ENCODE measurements at places on chromosomes 3 and 15.
A peak's percentile ranks its signal among the peaks of the same experiment; 100 is the strongest.

- no peak for DNase-seq
Measured at GRCh38 chr3:30604558-30604957, 1.8 kb upstream of the TGFBR2 start.

DNA sequence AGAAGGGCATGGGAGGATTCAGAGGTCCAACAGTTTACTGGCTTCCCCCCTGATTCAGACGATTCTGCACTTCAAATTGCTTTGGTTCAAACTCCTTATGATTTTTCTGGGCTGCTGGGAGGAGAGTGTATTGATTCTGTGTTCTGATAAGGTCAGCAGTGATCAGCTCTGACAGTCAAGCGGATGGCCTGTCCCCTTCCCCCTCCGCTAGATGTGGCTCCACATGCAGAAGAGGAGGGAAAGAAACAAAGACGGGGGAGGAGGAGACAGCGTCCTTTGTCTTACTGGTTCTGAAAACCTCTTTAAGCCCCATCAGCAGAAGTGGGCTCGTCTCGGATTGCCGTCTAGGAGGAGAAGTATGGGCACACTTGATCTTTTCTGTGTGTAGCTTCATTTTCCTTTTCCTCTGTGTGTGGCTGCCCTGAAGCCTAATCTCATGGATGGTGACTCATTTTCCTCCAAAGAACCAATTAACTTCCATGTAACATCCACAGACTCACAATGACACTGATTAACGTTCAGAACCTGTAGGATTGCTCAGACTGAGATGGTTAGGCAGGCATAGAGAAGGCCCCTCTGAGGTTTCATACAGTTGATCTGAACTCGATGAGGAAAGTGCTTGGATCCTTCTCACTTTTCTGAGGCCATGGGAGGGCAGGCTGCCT lies 162.4 kb upstream of the PPP2R3A start:
- no peak for DNase-seq

GRCh38 chr15:79769933-79770759 lies 126.7 kb downstream of the MTHFS start:
- DNase-seq: no peak

DNA sequence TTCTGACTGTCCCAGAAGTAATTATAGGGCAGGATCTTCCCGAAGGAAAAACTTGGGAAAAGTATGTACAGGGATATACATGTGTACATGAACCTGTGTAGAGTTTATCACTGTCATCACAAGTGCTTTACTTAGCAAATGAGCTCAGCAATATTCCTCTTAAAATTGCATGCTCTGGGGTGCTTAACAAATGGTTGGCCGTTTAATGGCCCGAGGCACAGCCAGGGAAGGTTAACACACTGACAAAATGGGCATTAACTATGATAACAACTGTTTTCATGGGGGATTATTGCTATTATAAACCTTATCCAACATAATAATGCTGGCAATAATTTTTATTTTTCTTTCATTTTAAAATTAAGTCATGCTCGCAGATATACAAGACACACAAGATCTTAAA lies 459.3 kb downstream of the TUSC7 start:
- DNase-seq: no peak

- no peak for DNase-seq
Measured at GRCh38 chr3:37809846-37810447, 51.7 kb upstream of the CTDSPL start.

DNA sequence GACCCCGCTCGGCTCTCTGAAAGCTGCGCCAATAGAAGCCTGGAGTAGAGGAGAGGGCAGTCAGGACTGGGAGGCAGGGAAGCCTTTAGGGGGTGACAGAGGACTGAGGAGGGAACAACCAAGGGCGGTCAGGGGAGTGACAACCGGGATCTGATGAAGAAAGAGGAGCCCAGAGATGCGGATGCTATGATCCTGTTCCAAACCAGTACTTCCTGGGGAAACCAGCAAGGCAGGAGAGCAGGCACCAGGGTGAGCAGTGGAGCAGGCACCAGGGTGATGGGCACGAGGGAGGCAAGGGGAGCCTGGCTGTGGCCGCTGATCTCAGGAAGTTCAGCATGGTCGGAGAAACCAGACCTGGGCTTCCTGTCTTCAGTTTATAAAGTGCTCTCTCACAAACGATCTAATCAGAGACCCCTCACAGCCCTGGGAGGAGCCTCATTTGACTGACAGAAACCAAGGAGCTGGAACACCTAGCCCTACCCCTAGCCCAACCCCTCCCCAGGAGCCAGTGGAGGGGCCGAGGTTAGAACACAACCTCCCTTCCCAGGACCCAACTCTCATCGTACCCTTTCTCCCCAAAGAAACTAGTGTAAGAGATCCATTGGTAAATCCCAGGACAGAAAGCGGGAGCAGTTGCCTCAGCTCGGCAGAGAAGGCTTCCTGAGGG lies 34.9 kb downstream of the CCDC33 start:
- DNase-seq: no peak

DNA sequence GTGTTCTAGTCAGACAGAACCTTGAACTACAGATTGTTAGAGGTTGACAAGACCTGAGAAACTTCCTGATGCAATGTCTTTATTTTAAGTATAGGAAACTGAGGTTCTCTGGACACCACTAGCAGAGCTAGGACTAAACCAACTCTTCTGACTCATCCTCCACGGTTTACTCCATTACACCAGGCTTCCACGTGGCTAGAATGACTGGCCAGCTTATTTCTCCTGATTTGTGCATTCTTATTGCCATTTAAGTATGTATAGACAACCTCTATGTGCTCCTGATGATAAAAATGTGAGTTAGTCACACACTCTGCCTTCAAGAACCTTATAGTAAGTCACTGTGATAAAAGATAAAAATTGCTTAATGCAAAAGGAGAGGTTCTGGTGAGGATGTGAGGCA lies 182.7 kb downstream of the MEX3B start:
- DNase-seq: peak; percentile 5

DNA sequence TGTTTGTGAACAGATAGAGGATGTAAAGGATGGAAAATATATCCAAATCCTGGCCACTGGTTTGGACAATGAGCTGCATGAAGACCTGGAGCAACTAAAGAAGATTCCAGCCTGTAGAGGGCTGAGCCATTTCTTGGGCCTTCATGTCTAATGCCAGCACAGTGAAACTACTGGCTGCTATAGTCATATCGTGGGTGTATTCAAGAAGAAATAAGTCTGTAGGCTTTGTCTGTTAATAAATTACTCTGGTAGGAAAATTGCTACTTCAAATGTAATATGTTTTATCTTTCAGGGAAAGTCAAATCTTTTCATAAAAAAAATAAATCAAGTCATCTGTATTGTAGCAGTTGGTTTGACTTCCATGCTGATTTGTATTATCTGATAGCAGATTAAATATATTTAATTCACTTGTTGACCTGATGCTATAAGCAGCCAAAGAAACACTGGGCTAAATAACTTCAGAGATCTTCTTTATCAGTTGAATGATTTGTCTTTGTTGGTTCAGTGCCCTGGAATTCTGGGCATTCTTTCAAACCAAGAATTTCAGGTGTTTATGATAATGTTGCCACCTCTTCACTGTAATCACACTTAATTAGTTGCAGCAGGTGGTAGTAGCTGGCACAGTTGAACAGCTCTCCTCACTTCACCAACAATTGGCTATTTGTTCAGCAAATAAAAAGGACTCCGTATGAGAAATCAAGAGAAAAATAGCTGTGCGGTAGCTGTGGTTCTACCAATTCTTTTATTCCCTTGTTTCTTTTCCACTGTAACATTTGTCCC lies 1109.5 kb downstream of the NSUN3 start:
- no peak for DNase-seq

DNA sequence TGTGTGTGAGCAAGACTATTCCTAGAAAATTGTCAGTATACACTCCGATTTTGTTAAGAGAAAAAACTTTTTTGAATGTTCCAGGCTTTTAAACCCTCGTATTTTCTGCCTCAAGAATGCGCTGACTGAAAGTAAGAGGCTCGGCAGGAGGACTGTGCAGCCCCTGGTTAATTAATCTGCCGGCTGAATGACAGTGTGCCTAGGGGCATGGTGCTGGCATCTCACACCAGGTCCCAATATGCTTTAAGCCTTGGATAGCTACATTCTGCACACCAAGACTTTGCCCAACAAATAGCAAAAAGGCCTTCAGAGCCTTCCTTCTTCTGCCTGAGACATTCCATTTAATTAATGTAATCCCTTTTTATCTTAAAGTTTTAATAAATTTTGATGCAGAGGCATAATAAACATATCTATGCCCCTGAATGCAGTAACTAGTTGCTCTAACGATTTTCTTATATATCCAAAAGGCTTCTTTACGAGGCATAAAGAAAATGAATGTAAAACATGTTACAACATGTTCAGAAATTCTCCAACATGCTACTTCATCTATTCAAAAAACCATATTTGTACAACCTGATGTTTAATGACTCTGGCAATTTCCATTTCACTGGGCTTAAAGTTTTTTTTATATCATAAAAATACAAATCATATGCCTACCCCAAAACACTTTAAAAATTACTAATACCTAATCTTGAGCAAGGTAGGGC lies 37.9 kb downstream of the DPH6 start:
- DNase-seq: no peak

GRCh38 chr15:70160267-70160666 lies 62.5 kb upstream of the TLE3 start:
- no peak for DNase-seq

DNA sequence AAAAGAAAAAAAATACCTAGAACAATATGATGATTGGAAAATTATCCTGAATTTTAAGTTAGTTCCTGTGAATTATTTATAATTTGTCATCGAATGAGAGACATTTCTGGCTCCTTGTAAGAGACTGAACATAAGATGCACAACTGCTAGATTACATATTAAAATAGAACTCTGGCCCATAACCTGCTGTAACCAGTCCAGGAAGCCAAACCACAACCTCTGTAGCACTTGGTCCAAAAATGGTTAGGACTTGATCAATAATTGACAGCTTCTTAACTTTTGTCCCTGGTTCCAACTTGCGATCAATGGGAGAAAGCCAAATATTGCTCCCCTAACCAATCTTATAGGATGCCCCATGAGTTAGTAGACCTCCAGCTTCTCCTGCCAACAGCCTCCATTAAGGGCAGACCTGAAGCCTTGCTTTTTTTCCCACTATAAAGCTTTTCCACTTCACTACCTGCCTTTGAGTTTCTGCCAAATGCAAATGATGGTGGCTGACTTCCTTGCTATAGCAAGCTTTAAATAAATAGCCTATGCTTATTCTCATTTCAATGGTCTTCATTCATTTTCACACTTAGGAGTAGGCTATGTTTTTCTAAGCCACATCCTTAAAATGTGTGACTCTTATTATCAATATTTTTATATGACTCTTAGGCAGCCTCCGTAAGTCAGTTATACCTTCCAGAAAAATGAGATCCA lies 224.0 kb upstream of the ARHGEF26 start:
- no peak for DNase-seq

- no peak for DNase-seq
Measured at GRCh38 chr15:53872410-53872809, 105.8 kb upstream of the UNC13C start.

DNA sequence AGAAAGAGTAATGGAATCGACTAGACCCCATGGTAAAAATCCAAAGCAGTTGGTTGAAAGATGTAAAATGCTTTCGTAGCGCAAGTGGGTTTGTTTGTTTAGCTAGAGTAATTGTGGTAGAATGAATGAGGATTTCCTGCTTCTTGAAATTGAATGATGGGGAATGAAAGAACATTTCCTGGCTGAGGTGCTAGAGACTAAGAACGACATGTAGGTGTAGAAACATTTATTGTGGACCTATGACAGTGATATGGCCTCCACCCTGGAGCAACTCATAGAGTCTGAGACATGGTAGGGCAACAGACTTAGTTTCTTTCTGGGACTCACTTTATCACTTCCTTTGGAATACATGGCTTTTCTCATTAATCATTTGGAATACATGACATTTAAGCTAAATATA lies 467.6 kb upstream of the CFAP20DC start:
- DNase-seq: no peak

DNA sequence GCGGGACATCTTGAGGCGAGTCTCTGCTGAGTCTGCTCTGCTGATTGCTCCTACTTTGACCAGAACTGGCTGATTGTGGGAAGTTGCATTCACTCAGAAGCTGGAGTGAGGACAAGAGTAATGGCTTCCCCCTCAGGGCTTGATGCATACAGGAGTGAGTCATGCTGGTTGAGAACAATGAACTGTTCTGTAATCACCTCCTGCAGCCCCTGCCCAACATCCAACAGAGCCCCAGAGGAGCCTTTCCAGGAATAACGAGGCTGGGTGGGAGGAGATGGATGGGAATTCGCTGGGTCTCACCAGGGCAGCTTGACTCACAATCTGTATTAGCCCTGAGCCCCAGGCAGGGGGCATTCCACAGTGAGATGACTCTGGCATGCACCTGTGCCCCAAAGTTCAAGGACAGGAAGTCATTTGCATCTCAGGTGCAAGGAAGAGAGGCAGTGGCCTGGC lies 85.0 kb downstream of the RAB11A start:
- no peak for DNase-seq

- no peak for DNase-seq
Measured at GRCh38 chr3:113533534-113533892, 1.2 kb downstream of the SIDT1 start.

DNA sequence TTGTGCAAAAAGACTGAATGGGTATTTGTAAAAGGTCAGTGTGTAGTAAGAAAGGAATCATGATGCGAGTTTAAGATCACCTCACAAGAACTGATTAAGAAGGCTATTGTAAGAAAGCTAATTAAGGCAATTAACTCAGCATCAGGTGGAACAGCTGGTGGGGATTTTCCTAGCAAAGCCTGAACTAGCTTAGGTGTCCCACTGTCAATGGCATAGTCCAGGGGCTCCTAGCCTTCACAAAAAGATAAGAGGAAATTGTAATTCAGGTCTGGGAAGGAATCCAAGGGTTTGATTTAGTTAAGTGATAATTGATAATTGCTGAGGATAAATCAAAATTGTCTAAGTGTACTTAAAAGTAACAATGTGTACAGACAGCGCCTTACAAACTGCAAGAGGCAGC lies 901.6 kb downstream of the TUSC7 start:
- DNase-seq: no peak

DNA sequence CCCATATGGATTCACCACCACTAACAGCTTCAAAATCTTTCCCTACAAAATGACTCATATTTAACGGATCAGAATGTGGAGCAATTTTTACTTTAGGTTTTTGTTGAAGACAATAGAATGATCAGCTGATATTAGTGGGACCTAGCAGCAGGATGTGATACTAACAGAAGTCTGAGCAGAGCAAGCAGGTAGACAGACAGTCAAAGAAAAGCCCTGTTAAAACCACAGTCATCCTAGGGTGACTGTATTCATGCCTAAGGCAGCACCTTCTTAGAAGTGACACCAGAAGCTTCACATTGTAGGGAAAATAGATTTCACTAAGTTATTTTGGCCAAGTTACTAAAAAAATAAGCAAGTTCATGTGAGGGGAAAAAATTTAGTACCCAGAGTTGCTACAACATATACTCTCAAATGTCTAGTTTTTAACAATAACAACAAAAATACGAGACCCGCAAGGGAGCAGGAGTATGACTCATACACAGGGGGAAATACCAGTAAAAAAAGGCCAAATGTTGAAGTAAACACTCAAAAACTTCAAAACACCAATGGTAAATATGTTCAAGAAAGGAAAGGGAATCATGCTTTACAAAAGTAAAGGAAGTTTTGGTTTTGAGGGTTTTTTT lies 590.9 kb downstream of the EPHA3 start:
- DNase-seq: no peak

All from stromal cell of bone marrow (primary cell).